T-helper 1 cell treated with Interleukin-12 subunit alpha and Interleukin-12 subunit beta and Interleukin-4 antibody, amounts not matched to agents 30 ng/mL and 1 ng/mL, for 36 hours (primary cell): ENCODE measurements at places on chromosomes 4 and X. TPM values are rescaled to one million over a fixed set of nuclear protein-coding genes. Genes with fewer than 3 reads are reported as not detected.

The XIAP gene
- 46.1 and 49.4 TPM in 2 replicates for total RNA-seq

The GYPB gene
- total RNA-seq = not detected in 2 replicates

The FGB gene
- not detected in 2 replicates for total RNA-seq

The ABRAXAS1 gene
- 7.5 and 9.2 TPM in 2 replicates for total RNA-seq

The FAM47A gene
- total RNA-seq = not detected in 2 replicates

The GUCY1A1 gene
- not detected in 2 replicates for total RNA-seq

The LRRC66 gene
- total RNA-seq = 0.27 TPM in 2 replicates

The SSX7 gene
- total RNA-seq = not detected in 2 replicates

The POU3F4 gene
- total RNA-seq = not detected in 2 replicates

The PARM1 gene
- not detected in 2 replicates for total RNA-seq

The MAGEA2 gene
- not detected in 2 replicates for total RNA-seq

The RCHY1 gene
- total RNA-seq = 33.3 and 35.4 TPM in 2 replicates

The KCNE5 gene
- total RNA-seq = 0.37 and 0.42 TPM in 2 replicates

The ARSD gene
- total RNA-seq = 1.9 and 4.1 TPM in 2 replicates

The STATH gene
- total RNA-seq = not detected in 2 replicates

The JCHAIN gene
- total RNA-seq = not detected in 2 replicates
